ENCODE measurements at places on chromosomes 2 and 18.

GRCh38 chr18:79635427-79635726 lies 44.2 kb upstream of the CTDP1 start:
- DNase-seq, result no peak

- DNase-seq, result no peak
Measured at GRCh38 chr2:132703396-132703795, 33.4 kb upstream of the LYPD1 start.

DNA sequence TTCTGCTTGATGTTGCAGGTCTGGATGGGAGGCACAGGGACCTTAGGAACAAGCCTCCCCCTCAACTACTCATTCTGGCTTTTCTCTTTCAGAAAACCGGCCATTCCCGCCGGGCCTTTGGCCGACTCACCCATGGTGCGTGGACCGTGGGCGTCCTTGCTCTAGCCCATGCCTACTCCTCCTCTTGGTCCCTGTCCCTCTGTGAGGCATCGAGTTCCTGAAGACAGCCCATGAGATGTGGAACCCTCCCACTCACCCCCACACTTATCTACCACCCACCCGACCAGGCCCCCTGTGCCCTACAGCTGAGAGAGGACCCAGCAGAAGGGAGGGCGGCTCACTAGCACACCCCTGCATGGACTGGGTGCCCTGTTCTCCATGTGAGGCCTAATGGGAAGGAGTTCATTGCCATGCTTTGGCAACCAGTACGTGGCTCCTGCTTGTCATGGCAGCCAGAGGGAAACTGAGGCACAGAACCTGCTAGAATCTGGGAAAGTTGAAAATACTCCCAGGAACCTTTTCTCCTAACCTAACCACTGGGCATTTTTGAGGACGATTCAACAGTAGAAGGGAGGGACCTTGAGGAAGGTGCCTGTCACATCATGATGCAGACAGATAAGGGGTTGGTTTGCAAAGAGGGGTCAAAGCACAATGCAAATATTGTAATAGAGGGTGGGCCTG lies 8.5 kb downstream of the SPEG start:
- no peak for DNase-seq

- no peak for DNase-seq
Measured at GRCh38 chr2:111133603-111134002, 12.9 kb downstream of the BCL2L11 start.

DNA sequence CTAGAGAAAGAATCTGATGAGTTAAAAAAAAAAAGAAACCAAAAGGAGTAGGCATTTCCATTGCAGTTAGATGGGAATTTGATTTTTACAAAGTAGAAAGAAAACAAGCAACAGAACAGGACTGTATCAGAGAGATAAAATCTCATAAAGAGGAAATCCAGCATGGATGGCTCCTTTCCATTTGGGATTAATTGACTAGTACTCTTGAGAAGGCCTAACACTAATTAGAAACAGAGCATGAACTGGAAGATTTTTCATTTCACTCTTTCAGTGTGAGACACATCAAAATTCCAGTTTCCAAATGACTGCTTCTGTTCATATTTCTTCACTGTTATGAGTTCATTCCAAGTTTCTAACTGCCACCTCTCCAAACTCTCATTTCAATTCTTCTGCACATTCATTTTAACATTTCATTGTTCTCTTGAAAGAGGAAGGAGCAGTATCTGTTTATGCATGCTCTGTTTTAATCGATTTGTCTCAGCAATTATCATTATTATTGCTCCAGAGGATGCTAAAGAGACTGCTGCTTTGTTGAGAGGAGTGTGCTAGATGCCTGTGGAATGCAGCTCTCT lies 108.8 kb upstream of the PIEZO2 start:
- DNase-seq, result no peak

- no peak for DNase-seq
Measured at GRCh38 chr2:230821261-230821990, 43.3 kb upstream of the ITM2C start.

GRCh38 chr18:50311650-50312049 lies 24.2 kb upstream of the CXXC1 start:
- no peak for DNase-seq

DNA sequence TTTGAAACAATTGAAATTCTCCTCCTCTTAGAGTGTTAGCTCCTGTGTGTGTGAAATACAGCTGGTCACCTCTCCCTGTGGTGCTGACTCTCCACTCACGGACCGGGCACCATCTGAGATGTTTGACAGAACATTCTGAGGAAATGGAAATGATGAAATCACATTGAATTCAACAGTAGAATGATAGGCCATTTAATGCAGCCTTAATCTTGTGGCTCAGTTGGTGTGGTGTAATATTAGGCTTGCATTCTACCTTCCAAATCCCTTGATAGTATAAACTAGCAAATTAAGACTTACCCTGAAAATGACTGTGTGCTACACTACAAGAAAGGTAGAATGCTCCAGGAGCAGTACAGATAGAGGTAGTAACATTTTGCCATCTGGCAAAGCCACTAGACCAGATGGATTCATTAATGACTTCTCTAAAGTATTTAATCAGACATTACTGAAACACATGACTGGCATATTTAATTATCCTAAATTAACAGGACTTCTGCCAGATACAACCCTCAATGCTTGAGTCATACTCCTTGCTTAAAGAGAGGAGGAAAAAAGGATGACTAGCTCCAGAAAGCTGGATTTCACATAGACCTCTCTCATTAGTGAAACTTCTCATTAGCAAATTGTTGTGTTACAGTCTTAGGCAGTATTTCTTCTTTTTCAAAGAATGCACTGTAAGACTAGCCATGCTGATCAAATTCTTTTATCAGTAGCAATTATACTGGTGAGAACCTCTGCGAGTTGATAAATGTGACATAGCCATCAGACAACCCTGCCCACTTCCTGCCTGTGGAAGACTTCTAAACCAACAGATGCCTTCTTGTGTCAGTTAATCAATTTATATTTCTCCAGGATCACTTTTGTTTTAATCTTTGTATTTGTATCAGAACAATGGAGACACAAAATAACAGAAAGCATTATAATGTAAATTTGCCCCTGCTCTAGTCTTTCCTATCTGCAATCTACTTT lies 80.6 kb downstream of the EML6 start:
- DNase-seq, result no peak

- no peak for DNase-seq
Measured at GRCh38 chr2:62192811-62193210, 3.1 kb upstream of the B3GNT2 start.

DNA sequence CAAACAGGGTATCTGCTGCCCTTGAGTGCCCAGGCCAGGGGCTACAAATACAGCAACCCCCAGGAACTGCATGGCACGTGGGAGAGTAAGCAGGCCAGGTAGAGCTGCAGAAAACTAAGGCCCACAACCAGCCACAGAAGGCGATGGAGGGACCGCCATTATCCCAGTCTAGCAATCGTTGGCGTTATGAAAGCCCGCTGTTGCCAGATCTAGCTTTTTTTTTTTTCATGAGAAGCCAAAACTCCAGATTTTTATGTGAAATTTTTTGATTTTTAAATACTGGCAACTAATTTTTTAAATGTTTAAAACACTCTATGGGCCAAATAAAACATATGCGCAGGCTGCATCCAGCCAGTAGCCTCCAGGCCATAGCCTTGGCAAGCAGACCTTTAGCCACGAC lies 59.8 kb downstream of the DNMT3A start:
- DNase-seq, result no peak

- DNase-seq, result no peak
Measured at GRCh38 chr18:40810372-40810771, 1144.7 kb upstream of the PIK3C3 start.

DNA sequence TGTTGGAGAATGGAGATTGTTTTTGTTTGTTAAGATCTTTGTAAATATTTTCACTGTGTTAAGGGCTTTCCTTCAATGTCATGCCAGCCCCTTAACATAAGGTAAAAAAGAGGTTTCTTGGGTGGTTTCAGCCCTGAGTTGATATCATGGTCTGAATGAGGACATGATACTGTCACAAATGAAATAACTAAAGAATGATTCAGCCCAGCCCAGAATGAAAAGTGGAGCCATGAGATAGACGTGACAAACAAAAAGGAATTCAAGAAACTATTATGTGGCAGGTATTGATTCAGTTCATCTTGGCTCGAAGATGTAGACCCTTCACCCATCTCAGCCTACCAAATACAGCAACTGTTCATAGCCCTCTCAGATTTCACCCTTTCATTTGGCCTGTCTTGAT lies 88.6 kb upstream of the TTN start:
- no peak for DNase-seq

- no peak for DNase-seq
Measured at GRCh38 chr18:29225351-29225750, 1048.4 kb upstream of the CDH2 start.

DNA sequence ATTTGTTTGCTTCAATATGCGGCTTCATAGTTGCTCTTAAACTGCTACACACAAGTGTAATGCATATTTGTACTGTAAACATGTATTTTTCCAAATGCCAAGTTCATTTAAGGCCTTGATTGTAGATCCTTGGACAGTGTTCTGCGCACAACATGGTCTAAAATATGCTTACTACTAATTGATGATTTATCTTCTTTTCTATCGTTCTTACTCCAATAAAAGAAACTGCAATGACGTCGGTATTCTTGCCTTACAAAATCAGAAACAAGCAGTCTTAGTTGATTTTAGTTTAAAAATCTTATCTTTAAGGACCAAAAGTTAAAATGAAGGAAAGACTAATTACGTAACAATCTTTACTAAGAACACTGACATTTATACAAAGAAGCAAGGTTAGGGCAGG lies 224.3 kb upstream of the SMAD7 start:
- DNase-seq, result no peak

DNA sequence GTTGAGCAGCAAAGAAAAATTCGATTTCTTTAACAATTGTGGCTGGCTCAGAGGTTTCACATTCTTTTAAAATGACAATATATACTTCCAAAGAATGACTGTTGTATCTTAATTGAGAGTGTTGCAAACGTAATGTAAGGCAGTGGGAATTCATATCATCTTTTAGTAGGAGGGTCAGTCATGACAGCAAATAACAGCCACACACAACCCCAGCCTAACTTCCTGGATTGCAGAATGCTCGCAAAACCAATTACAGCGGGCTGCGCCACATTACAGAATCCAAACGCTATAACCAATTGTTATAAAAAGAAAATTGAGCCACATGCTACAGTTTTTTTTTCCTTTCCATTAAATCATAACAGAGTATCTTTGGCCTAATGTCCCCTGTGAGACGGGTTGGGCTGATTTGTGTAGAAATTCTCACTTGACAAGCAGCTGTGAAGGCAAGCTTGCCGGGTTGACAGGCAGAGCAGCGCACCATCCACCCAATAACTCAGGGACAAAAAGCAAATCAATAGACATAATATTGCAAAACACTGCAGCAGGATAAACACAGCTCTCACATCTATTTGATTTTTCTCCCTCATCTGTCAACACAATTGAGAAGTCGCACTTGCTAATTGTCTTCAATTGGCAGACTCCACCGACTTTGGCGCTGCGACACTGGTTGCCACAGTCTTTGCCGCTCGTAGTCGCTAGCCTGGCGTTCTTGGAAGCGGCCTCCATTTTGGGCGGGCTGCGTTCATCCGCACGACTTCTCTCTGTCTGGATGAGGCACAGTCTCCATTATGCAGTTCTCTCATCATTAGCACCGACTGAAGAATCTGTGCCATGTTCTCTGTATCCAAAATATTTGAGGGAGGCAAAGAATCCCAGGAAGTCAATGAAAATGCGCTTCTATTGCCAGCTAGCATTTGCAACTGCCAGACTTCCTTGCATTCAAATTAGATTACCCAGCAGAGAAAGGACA lies 95.0 kb upstream of the CCDC68 start:
- DNase-seq, result no peak

GRCh38 chr2:203501873-203502272 lies 33.2 kb downstream of the RAPH1 start:
- no peak for DNase-seq

- no peak for DNase-seq
Measured at GRCh38 chr18:577643-578375, 2.4 kb upstream of the CETN1 start.

- DNase-seq, result no peak
Measured at GRCh38 chr2:59665021-59665420, 888.4 kb downstream of the BCL11A start.

GRCh38 chr2:233317196-233317943 lies 9.8 kb downstream of the SAG start:
- DNase-seq, result no peak

DNA sequence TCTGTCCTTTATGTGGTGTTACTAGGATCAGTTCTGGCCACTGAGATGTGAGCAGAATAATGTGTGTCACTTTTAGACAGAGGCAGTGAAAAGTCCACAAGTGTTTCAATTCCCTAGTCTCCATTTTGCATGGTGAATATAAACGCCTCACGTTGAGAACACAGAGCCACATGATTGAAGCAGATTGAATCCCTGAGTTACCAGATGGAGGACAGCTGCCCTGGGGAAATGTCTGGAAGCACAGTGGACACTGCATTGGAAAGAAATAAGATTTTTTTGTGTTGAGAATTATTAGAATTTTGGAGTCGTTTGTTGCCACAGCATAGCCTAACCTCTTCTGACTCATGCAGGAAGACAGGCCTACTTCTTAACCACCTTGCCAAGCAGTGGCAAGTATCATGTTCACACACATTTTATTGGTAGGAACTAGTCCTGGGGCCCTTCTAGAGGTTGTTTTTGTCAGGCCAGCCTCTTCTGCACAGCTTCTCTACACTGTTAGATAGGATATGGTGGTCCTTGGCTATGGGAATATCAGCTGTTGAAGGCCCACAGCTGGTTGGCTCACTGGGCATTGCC lies 188.6 kb downstream of the TMEM182 start:
- DNase-seq, result no peak

DNA sequence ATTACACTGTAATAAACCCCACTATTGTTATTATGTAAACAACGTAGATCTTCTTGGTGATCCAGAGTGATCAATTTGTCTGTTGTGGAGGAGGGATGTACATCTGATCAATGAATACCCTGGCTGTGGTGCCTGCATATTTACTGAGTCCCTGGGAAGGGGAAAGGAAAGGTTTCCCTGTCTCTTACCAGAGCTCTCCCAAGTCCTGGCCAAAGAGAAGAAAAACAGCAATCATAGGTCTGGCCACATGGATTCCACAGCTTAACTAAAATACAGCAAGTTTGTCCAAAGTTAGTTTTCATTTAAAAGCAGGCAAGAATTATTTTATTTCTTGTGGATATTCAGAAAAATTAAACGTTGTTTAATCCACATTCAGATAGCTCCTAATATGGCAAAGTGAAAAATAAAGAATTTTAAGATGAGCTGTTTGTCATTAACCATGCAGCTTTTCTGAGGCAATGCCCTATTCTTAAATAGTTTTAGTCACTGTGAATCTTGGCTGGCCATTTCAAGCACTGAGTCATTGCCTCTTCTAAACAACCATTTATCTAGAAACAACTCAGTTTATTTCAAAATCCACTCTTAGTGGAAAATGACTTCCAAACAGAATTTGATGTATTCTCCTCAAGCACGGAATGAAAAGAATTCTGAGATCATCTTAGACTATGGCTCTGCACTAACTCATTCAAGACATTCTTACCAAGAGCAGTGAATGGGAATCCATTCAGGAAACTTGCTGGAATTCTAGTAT lies 1004.4 kb upstream of the CDH2 start:
- no peak for DNase-seq

- DNase-seq, result no peak
Measured at GRCh38 chr2:200786826-200787225, 24.9 kb upstream of the BZW1 start.

- DNase-seq, result no peak
Measured at GRCh38 chr18:399631-400135, 100.8 kb downstream of the COLEC12 start.

- no peak for DNase-seq
Measured at GRCh38 chr2:235660484-235661082, 166.7 kb downstream of the AGAP1 start.
